ENCODE measurements at places on chromosomes 2 and 18. TPM values are rescaled to one million over a fixed set of nuclear protein-coding genes. Genes with fewer than 3 reads are reported as not detected.
A peak's percentile ranks its signal among the peaks of the same experiment; 100 is the strongest.

The ITGA4 gene
- 205 TPM for total RNA-seq

The VWA3B gene
- total RNA-seq, result not detected

DNA sequence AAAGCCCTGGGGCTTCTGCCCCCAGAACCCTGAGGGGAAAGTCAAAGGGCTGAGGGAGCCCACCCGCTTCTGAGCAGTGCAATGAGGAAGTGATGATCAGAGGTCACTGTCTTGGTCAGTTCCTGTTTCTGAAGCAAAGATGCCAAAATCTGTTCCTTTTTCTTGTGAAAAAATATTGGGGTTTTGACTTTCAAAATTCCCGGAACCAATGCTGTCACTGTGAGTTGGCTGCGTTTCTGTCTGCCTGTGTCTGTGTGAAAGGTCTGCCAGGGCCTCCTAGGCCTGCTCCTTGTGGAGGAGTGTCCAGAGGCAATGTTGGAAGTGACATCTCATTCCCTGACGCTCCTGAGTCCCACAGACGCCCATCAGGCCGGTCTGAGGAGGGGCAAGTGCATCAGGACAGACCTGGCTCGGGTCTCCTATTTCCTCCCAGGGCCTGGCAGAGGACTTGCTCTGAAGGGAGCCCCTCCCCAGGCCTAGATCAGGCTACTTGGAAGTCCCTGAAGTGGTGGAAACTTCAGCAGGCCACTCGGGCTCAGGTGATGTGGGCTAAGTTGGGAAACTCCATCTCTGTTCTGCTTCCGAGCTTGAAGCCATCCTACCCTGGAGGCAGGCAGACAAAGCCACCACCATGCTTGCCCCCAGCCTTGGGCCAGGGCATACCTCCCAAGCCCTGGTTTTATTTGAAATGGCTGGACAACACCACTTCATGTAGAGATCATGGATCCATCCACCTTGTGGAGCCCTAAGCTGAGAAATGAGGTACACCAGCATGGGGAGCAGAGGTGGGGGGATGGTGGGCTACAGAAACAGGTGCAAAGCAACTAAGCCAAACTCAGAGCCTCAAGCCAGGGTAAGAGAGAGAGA is 51.0 kb downstream of the PKDCC start:
- peak overlapping the region; percentile 97 for H3K27ac ChIP-seq
- no peak overlapping the region for H3K4me3 ChIP-seq
- peak; percentile 85 for DNase-seq
- H3K4me1 ChIP-seq, result peaks cover 82% of the 10 kb centered on the region

- no peak for DNase-seq
- H3K27me3 ChIP-seq, result no peaks in the 10 kb centered on the region
- H3K36me3 ChIP-seq, result peaks cover 26% of the 10 kb centered on the region
- no peak overlapping the region for H3K27ac ChIP-seq
Measured at GRCh38 chr2:45607701-45608100, 3.4 kb downstream of the SRBD1 start.

DNA sequence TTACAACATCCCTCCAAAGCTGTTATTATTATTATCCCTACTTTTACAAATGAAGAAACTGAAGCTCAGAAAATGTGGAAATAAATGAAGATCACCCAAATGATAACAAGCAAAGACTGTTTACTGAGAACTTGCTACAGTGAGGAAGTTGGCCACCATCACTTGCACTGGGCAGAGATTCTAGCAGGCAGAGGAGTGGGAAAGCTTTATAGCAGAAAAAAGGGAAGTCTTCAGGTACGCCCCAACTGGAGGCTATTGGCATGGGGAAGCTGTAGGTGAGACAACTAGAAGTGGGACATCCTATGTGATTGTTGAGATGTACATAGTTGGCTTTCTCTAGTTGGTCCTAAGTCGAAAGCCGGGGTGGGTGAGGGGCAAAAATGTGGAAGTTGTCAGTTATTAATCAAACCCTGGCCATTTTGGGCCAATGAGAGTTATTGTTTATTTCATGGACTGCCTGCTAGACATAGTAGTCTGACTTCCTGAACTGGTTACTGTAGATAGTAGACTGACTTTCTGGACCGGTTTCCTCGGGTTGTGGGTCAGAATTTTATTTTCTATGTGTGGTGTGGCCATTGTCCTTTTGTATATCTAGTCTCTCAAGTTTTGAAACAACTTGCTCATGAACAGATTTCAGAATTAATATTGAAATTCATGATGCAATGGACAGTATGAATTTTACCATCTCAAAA is 40.2 kb upstream of the STAT4 start:
- H3K4me1 ChIP-seq, result no peaks in the 10 kb centered on the region
- no peaks in the 10 kb centered on the region for H3K27me3 ChIP-seq
- H3K36me3 ChIP-seq, result no peaks in the 10 kb centered on the region
- H3K27ac ChIP-seq, result no peak overlapping the region

- H3K4me3 ChIP-seq, result no peak overlapping the region
- no peaks in the 10 kb centered on the region for H3K4me1 ChIP-seq
- H3K27me3 ChIP-seq, result no peaks in the 10 kb centered on the region
- no peak overlapping the region for H3K27ac ChIP-seq
- H3K36me3 ChIP-seq, result no peaks in the 10 kb centered on the region
- DNase-seq, result no peak
Measured at GRCh38 chr2:113777371-113777770, 20.9 kb upstream of the SLC35F5 start.

DNA sequence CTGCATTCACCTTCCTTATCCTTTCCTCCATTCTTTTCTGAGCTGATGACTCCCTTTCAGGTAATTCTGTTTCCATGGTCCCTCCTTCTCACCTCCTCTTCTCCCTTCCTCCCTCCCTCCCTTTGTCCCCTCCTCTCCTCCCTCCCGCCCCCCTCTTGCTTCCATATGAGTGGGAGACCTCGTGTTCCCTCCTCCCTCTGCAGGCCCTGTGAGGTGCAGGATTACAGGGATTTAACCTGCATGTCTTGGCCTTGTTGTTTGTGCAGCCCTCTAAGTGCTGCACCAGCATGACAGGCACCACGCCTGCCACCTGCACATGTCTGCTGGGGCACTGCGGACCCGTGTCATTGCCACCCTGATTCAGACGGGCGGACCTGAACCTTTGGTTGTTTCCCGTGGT is 103.1 kb downstream of the SNTG2 start:
- H3K4me1 ChIP-seq, result no peaks in the 10 kb centered on the region
- H3K36me3 ChIP-seq, result no peaks in the 10 kb centered on the region
- no peak overlapping the region for H3K4me3 ChIP-seq
- no peak for DNase-seq
- H3K27ac ChIP-seq, result no peak overlapping the region

DNA sequence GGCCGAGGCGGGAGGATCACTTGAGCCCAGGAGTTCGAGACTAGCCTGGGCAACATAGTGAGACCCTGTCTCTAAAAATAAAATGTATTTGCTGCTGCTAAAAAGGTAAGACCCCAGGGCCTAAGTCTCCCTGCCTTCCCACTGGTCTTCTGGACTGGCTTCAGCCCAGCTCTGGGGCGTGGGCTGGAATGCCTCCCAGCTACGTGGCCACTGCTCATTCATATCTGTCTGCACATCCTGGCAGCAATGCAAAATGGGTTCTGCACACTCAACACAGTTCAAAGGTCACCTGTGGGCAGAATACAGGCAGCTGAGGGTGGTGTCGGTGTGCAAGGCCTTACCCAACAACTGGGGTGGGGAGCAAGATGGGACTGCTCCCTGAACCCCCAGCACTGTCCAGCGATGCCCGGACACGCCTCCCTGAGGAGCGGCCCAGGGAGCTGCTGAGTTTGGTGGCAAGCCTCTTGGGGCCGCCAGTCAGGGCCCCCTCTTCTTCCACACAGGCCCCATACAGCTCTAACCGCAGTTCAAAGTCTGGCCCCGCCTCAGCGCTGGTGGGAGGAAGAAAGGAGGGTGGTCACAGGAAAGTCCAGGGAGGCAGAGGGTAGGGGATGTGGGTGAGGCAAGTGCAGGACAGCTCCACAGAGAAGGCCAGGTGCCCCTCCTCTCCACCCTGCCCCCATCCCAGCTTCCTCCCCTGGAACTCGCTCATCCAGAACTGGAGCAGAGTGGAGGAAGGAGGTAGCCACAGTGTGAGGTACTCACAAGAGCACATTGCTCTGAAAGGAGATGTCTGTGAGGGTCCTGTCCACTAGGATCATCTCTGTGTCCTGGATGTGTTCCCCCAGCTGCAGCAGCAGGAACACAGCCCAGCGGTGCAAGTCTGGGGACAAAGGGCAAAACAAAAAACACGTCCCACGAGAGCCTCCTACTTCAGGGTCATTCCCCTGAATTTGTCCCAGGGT is 8.2 kb downstream of the WDR54 start:
- H3K4me1 ChIP-seq, result no peaks in the 10 kb centered on the region
- DNase-seq, result peak; percentile 23
- peaks cover 12% of the 10 kb centered on the region for H3K36me3 ChIP-seq
- no peak overlapping the region for H3K4me3 ChIP-seq
- H3K27me3 ChIP-seq, result no peaks in the 10 kb centered on the region

Data from spleen (tissue), 13 donors.